Stimulated activated CD4-positive, alpha-beta T cell treated with anti-CD3 and anti-CD28 coated beads, Interleukin-15, amount 100 ng/mL, for 1 hour (primary cell): ENCODE measurements at places on chromosomes 4 and X.
A peak's percentile ranks its signal among the peaks of the same experiment; 100 is the strongest.

DNA sequence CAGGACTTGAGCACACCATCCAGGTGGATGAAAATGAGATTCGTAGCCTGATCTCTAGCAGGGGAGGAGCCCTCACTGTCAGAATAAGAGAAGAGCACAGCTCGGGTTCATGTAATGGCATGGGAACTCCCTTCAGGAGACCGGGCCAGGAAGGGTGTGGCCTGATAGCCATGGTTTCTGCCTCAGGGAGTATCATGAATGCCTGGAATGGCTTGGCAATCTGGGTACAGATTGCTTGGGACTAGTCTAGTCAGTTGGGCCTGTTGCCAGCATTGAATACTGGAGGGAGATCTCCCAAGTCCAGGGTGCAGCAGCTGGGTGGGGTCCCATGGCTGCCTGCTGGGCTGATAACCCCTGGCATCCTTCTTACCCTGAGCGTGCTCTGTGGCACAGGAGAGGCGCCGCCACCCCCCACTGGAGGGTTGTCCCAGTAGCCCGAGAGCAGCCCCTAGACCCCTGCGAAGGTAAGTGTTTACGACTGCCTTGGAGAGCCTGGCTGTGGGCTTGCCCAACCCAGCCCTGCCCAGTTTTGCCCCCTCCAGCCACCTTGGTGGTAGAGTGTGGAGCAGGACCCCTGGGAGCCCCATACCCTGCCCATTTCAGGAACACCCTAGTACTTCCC, 298.8 kb downstream of the TEX13A start:
- DNase-seq: no peak

- no peak for DNase-seq
Measured at GRCh38 chr4:48152259-48152658, 18.2 kb upstream of the TXK start.

GRCh38 chr4:5266991-5267390, 215.7 kb downstream of the STK32B start:
- DNase-seq: no peak

DNA sequence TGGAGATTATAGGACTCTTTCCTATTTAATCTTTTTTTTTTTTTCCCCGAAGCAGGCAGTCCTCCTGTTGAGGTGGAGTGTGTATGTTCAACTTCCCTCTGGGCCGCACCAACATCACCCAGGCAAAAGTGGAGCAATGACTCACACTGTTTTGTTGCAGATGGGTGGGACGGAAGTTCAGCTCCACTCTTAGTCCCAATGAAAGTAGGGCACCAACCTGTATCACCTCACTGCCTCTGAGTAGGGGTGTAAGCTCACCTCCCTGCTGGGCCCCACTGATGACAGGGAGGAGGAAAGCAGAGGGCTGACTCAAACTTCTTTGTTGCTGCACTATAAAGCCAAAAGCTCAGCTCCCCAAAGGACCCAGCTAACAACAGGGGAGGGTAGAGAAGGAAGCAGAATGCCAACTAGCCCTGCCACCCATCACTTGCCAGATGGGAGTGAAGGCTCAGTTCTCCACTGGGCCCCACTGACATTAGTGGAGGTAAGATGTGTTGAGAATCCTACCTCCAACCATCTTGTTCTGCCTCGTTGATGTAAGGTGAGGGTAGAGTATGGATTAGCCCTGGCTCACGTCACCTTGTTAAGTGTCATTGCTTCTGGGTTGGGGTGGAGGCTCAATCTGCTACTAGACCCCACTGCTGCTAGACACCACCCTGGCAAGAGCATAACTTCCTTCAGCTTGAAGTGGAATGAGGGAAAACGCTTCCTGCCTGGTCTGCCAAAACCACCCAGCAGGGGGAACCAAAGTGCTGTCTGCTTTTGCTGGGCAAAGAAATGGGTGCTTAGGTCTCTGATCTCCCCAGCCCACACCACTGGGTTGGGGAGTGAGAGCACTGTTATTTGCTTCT, 14.1 kb downstream of the RPS6KA3 start:
- peak; percentile 53 for DNase-seq

DNA sequence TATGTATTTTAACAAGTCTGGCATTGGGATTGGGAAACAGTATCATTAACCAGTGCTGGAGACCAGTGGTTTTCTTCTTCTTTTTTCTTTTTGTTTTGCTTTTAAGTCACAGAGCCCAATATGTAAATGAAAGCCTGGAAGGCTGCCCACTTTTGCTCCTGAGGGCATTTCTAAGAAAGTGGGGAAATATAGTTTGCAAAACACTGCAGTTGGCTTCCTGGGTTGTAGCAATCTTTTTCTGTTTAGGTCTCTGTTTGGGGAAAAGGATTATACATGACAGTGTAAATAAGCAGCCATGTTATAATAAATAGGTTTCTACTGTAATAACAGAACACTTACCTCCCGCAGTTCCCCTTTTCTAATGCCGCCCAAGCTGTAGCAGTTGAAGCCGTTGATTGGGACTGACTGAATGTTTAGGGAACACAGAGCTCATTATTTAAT, 105.5 kb downstream of the TMEM164 start:
- no peak for DNase-seq

DNA sequence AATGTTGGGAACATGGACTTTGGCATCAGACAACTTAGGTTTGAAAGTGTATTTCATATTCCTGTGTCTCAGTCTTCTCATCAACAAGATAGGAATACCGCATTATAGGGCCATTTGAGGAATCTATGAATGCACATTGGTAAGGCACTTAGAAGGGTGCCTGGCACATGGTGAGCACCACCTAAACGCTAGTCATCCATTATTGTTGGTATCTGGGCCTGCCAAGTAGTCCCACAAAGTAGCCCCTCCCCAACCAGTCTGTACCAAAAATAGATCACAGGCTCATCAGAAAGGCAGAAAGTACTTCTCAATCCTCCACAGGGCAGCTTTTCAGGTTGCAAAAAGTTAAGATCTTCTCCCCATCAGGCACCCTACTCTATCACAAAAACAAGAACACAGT, 162.3 kb upstream of the KLF3 start:
- no peak for DNase-seq

- no peak for DNase-seq
Measured at GRCh38 chrX:68889249-68889648, 60.4 kb downstream of the EFNB1 start.

GRCh38 chr4:163744861-163745260, 250.4 kb downstream of the TMA16 start:
- DNase-seq: no peak

DNA sequence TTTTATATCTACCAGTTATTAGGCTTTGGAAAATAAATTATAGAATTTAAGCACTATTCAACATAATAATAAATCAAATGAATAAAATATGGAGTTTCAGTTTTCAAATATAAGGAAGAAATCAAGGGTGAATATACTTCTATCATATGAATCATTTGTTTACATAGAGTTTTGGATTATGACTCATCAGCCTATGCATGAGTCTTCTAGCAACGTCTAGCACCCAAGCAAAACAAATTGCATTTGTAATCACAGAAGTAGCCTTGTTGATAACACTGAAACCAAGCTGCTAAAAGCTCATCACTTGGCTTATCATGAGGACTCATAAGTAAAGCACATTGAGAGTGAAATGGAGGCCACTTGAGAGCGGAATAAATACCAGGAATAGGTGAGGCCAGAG, 434.6 kb downstream of the PCDH11X start:
- no peak for DNase-seq

DNA sequence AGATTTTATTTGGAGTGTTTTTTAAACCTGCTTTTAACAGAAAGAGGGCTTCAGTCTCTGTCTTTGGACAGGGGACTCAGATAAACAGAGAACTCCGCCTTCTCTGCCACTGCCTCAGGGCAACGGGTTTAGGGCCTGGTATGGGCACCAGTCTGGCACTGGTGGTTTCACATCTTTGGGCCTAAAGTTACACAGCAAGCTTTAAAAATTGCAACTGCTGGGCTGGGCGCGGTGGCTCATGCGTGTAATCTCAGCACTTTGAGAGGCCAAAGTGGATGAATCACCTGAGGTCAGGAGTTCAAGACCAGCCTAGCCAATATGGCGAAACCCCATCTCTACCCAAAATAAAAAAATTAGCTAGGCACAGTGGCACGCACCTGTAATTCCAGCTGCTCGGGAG, 10.3 kb upstream of the NAT8L start:
- DNase-seq: no peak
